ENCODE measurements at places on chromosomes 7 and 10.

DNA sequence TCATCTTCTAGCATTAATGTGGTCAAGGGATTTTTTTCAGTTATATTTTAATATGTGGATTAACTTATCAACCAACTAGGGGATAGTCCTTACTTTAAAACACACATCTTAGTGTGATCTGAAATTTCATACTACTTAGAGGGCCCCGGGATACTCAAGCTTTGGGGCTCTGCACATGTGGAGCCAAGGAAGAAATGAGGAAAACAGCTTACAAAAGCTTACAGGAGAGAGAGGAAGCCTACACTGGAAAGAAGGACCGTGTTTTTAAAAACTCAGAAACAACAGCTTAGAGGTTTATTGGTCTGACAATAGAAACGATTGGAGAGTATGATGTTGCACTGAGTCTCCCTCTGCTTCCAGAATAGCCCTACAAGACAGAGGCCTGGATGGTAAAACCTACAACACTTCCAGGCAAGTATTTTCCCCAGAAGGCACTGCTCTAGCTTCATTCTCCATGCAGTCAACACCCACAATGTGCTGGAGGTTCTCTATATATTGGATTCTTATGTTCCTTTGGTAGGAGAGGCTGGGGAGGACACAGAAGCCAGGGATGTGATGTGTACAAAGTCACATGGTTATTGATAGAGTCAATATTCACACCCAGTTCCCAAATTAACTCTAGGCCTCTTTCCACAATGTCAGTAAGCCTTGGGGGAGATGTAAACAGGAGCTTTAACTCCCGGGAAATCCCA lies 47.3 kb downstream of the JCAD start:
- DNase-seq: no peak

DNA sequence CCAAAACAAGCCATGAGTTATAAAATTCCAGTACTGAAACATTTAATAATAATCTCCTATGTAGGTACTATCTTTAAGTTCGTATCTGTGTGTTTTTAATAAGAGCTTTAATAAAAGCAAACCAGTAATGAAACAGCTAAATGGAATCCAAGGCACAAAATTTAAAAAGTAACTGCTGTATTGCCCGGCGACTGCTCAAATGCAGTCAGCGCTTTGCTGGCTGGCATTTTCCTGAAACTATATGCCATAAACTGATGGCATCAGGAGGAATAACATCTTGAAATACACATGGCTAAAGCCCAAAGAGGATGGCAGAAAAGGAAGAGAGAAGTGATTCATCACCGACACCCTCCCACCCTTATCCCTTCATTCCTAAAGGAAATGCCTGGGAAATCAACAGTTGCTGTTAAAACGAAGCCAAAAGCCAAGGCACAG lies 133.1 kb downstream of the CUBN start:
- no peak for DNase-seq

DNA sequence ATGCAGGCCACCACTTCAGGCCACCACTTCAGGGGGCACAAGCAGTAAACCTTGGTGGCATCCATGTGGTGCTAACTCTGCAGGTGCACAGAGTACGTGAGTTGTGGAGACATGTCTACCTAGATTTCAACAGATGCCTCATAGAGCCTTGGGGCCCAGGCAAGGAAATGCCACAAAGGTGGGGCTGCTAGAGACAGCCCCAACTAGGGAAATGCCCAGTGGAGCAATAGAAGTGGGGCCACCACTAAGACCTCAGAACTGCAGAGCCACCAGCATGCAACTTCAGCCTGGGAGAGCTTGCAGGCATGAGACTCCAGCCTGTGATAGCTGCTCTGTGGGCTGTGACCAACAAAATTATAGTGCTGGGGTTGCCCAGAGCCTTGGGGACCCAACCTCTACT lies 107.6 kb downstream of the DNAJC1 start:
- no peak for DNase-seq

- no peak for DNase-seq
These were observed 283.5 kb upstream of the PPP2R2D start for GRCh38 chr10:131617113-131617858.

DNA sequence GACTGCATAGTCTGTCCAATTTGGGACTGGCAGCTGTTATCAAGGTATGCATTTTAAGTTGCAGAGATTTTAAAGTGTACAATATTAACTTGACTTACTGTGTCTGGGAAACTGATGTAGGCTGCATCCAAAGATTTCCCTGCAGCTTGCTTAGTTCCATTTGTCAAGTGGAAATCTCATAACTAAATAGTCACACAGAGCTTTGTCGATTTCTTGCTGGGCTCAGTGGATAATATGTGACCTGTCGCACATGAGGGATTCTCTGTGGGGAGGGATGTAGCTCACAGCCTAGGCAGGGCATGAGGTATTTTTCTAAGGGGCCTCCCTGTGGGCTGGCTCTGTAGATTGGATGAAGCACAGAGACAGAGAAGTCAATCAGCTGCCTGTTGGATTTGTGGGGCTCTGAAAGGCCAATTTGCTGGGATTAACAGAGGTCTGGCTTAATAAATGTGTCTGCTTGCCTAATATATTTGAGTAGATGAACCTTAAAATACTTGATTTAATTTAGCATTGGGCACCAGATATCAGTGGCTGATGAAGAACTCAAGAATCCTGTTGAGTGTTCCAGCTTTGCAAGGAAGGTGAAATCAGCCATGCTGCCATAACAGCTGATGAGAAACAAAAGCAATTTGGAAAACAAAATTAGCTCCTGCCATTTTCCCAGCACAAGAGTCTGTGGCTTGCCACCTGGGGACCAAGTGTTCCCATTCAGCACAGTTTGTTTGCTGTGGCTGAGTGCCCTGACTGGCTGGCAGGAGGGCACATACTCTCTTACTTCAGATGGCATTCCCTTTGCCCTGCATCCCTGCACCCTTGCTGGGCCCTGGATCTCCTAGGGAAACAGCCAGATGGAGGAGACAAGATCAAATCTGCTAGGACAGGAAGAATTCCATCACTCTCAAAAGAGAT lies 598.5 kb downstream of the SORCS3 start:
- DNase-seq: no peak

DNA sequence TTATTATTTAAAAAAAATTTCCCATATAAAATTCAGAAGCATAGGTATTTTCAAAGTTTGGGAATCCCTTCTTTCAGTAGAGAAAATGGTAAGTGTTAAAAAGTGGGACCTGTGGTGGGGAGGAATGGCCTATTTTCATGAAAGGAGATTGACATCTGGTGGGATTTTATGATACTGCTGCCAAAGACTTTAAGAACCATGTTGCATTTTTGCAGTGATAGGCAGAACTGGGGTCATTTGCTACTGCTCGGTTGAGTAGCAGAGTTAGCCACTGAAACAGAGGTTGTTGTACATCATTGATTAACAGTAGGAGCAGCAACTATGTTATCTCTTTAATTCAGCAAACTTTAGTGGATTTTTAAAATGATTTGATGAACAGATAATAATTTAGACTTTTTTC lies 4.4 kb downstream of the BICC1 start:
- DNase-seq: no peak

- no peak for DNase-seq
These were observed 89.4 kb downstream of the SH3PXD2A start for GRCh38 chr10:103765981-103766380.

- no peak for DNase-seq
These were observed 398.4 kb downstream of the PLXNA4 start for GRCh38 chr7:132177708-132178401.

GRCh38 chr10:552679-553078 lies 136.8 kb downstream of the DIP2C start:
- no peak for DNase-seq

DNA sequence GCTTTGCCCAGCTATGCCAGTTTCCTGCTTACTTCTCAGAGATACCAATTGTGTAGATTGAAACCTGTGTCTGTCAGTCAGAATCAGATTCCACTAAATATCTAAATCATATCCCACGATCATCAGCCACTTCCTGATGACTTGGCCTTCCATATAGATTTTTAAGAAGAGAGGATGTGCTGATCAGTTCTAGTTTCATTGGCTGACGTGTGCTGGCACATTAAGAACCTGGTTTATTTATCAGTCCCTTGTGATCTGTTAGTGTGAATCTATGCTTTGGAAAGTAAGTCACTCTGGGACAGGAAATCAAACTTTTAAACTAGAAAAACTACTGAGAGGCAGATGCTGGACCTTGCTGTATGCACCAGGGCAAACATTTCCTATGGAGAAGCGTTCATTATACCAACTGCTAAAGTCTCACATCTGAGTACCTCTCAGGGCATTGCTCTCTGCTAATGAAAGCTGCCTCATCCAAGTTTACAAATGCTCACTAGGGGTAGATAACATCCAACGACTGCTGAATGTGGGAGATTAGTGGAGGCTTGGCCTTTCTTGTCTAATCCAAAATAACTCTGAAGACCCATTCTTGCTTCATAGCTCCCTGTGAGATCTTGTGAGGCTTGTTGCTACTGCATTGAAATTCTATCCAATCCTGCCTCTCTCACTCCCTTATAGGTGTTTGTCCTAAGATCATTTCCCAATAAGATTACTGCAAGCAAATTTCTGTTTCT lies 109.1 kb downstream of the ARL4A start:
- no peak for DNase-seq

- peak; percentile 6 for DNase-seq
These were observed 102.7 kb downstream of the MACC1 start for GRCh38 chr7:20114468-20114867.

GRCh38 chr7:71477441-71477840 lies 345.5 kb downstream of the GALNT17 start:
- no peak for DNase-seq

DNA sequence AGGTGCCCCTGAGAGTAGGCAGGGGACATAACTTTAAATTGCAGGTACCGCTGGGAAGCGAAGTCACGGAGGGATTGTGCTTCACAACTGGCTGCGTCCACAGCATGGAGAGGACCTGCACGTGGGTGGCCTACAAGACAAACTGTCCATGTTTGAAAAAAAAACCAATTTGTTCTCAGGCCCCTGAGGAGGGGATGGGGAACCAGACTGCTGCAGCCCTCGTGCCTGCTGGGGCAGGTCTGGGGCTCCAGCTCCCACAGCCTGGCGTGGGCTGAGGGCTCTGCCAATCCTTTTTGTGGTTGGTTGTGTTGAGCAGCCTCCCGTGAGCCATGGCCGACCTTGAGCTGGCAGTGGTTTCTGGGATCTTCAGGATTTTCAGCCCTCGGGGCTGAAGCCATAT lies 9.7 kb downstream of the SFRP5 start:
- DNase-seq: no peak

DNA sequence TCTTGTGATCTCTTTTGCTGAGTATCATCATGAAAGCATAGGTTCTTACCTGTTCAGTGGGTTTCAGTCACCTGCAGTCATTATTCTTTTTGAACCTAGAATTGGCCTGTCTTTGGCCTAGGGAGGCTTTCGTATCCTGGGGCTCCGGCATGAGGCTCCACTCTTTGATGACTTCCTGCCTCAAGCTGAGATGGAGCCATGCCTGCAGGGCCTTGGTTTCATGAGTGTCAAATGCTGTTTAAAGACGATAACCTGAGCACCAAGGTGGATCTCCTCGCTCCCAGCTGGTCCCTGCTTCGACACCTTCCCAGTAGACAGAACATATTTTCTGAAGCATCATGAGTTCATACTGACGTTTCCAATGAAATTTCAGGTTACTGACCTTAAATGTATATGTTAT lies 597.8 kb upstream of the FOXK1 start:
- no peak for DNase-seq

DNA sequence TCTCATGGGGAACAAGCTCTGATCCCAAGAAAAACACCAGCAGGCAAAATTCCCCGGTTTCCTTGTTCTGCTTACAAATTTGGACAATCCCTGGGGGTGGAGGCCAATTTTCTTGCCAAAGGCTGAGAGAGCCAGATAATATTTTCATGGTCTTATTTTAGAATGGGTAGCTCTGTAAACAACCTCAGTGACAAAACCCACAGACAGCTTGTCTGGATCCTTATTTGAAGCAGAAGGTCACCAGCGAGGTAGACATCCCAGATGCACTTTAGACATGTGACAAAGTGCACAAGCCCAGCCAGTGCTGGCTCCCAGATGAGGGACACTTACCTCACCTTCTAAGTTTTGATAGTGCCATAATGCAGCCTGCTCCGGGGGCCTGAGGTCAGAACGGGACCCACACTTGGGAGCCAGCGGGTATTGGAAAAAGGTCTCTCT lies 102.6 kb upstream of the DDC start:
- no peak for DNase-seq

DNA sequence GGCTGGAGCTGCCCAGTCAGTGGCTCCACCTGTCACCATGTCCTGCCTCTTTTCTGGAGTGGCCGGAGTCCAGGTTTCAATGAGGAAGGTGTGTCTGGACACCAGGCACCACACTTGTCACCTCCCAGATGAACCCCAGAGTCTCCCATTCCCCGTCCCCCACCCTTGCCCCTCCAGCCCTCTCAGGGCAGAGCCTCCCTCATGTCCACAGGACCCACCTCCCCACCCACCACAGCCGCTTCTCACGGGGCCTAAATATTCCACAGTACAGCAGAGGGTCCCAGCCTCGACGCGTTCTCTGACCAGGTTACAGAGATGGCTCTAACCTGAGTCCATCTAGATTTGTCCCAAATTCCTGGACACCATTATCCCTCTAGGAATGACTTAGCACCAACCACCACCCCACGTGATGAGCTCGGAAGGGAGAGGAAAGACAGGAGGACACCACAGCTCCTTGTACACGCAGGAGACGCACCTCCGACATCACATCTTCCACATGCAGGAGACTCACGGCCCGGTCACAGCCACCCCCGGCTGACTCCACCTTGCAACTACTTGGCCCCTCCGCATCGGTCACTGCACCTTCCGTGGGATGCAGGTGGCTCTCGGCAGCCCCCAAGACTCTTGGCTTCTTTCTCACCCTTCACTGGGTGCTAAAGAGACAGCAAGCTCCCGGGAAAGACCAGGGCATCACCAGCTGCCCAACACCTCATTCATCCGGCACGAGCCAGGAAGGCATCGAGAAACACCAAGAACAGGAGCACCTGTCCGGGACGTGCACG lies 560.2 kb downstream of the DNAJB6 start:
- no peak for DNase-seq

GRCh38 chr10:101112799-101113594 lies 18.1 kb upstream of the TLX1 start:
- no peak for DNase-seq

- DNase-seq: peak; percentile 14
These were observed 1.2 kb downstream of the PIP4K2A start for GRCh38 chr10:22712956-22713852.

DNA sequence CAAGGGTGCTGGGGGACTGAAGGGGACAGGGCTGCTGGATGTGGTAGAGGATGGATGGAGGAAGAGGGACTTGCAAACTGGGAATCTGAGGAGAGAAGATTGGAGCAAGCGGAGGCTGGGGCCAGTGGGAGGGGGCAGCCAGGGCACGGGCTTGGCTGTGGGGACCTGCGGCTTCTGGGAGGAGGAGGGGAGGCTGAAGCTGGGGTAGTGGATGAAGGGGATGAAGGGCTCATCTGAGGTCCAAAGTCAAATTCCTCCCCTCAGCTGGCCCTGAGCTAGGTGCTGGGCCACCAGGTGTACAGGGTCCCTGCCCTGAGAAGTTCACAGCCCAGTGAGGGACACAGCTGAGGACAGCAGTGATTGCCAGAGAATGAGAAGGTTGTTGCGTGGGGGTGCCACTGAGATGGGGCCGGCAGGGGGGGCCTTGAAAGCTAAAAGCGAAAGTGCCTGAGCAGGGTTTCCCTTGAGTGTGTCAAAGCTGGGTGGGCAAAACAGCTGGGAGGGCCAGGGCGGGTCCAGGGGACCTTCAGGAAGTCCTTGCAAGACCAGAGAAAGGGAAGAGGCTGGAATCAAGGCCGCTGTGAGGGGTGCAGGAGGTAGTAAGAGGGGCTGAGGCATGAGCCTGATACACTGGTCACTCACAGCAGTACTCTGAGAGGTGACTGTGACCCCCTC lies 75.2 kb downstream of the MYL10 start:
- DNase-seq: no peak
